T-helper 2 cell (primary cell): ENCODE measurements at places on chromosomes 3 and 15.

GRCh38 chr3:128340198-128340903, 126.3 kb downstream of the DNAJB8 start:
- DNase-seq = no peak

DNA sequence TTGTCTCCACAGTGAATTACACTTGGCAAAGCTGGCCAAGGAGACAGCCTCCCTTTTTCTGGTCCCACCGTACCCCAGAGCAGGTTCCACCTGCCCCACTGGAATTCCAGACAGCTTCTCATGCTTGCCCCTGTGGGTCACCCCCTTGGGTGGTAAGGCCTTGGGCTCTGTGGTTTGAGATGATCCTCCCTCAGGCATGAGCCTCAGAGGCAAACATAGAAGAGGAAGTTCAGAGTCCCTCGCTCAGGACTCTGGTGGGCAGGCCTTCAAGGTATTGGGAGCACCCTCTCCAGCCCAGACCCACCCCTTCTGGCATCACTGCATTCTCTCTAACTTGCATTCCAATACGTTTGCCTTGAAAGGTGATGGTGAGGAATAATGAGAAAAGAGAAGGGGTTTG, 17.6 kb upstream of the UBA7 start:
- DNase-seq = no peak

GRCh38 chr15:25556136-25556535, 117.3 kb upstream of the UBE3A start:
- no peak for DNase-seq

- peak; percentile 3 for DNase-seq
These were observed 41.0 kb downstream of the LEKR1 start for GRCh38 chr3:156867174-156867573.

GRCh38 chr3:69914395-69914794, 85.1 kb upstream of the SAMMSON start:
- no peak for DNase-seq

- DNase-seq = no peak
These were observed 20.0 kb upstream of the BLM start for GRCh38 chr15:90697175-90697574.

DNA sequence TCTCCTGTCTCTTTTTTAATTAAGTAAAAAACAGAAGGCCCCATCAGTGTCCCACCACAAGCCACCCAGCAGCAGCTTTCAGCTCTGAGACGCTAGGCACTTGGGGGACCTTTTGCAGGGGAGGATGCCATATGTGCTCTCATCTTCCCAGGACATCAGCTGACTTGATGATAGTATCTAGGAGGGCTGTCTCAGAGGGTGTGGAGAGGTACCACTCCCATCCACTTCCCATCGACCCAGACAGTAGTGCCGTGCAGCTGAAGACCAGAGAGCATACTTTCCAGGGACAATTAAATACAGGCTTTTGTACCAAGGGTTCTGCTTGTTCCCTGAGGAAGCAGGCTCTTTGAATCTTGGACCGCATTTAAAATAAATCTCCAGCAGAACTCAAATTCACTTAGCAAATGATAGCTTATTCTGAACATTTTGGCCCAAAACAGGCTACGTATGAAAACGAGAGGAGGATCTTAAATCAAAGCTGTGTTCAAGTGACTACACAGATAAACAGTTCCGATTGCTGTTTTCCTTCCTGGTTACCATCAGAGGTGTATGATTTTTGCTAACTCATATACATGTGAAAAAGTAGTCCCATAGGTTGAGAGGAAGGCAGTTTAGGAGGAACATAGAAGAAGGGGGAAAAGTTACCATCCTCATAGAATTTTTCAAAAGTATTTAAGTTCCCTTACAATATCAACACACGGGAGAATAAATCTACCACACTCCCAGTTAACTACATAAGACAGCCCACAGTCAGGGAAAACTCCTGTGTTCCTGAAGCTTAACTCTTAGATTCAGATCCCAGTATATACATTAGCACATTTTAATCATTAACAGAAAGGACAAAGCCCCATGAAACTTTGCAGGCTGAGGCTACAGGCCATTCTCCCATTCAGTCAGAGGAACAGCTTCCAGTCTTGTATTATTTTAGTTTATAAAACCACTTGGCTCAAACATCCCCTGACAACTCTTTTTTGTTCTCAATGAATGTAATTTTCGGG, 9.5 kb downstream of the WNT5A start:
- DNase-seq = no peak

GRCh38 chr15:90641581-90642463, 75.3 kb upstream of the BLM start:
- DNase-seq = no peak

GRCh38 chr3:122257644-122258364, 67.2 kb upstream of the CSTA start:
- no peak for DNase-seq

DNA sequence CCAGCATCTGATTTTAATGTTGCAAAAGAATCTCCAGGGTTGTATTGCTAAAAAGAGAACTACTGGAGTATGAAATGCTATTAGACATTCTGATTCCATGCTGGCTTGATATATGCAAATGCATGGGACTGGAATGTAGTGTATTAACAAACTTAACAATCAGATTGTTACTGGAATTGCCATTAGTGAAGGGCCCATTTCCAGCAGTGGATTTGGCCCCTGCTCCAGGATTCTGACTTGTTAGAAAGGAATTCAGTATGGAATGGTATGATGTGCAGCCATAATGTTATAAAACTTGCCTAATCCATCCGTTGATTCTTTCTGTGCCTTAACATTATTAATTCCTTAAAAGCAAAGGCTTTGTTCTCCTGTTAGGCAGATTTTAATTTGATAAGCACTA, 7.9 kb downstream of the ARRDC4 start:
- no peak for DNase-seq

DNA sequence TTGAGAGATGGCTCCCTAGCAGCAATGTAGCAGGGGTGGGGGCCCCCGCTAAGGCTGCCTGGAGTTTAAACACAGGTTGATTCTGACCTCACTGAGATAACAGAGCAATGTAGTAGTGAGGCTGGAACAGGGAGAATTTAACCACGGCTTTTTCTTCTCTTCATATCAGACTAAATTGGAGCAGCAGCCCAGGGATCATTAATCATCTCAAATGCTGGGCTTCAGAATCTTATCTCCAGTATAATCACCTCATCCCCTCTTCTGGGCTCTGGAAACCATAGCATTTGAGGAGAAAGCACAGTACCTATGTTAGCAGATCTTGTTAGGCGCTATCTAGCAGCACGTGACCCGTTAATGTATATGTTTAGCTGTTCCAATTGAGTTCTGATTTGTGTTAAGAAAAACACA, 25.4 kb upstream of the DET1 start:
- no peak for DNase-seq

DNA sequence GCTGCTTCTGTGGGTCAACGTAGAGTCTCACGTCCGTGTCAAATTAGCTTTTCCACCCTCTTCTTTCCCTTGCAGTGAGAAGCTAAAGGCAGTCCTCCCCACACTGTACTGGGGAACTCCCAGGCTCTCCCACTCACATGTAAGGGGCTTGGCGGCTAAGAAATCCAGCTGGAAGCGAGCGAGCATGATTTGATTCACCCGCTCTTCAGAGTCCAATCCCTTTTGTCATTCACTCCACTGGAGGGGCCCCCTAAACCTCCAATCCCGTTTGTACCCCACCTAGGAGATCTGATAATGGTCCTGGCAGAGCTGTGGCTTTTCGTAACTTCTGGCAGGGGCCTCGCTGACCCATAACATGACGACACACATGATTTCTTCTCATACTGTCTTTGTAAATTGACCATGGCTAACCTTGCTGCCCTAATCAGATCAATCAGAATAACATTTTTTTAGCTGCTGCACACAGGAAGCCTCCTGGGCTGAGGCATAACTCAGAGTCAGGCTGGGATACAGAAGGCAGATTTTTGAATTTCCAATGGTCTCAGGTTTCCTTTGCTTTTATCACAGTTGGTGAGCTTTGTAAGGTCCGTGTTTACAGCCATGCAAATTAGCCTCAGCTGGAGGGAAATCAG, 235.2 kb downstream of the GREM1 start:
- no peak for DNase-seq
